Adrenal gland (tissue), 19 donors: ENCODE measurements at places on chromosomes 11 and 22. TPM values are rescaled to one million over a fixed set of nuclear protein-coding genes. Genes with fewer than 3 reads are reported as not detected.
A peak's percentile ranks its signal among the peaks of the same experiment; 100 is the strongest.

DNA sequence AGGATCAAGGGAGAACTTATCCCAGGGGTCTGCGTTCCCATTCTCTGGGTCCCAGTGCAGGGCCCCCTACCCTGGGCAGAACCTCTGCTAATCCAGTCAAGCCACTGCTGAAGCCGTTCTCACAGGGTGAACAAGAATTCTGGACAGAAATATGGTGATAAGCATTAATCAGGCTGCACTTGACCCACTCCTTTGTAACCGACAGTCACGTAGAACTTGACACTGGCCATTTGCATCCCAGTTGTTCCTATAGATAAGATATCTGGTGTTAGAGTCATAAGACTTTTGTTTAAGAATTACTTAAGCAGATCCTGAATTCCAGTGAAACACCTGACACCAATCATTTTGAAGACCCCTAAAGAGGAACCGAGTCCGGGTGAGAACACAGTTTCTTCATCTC, 107.5 kb upstream of the THY1 start:
- no peaks in the 10 kb centered on the region for H3K4me1 ChIP-seq
- no peaks in the 10 kb centered on the region for H3K36me3 ChIP-seq
- no peak overlapping the region for H3K27ac ChIP-seq
- no peaks in the 10 kb centered on the region for H3K27me3 ChIP-seq
- DNase-seq, result no peak

The C11orf21 gene
- total RNA-seq, result 0.34 TPM

DNA sequence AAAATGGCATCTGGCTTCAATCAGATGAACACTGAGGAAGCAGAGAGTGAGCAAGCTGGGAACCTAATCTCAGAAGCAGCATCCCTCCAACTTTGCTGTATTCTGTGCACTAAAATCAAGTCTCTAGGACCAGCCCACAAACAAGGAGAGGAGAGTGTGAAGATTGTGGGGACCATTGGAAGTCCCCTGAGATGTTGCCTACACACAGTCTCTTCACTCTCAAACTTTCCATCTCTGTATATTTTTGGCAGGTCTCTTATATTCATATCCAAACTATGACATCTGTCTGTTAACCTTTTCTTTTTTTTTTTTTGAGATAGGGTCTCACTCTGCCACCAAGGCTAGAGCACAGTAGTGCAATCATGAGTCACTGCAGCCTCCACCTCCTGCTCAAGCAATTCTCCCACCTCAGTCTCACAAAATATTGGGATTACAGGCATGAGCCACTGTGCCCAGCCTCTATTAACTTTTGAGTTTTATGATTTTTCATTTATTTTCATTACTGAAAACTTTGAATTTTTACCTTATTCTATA, 1096.4 kb downstream of the TBC1D22A start:
- no peaks in the 10 kb centered on the region for H3K4me1 ChIP-seq
- no peaks in the 10 kb centered on the region for H3K36me3 ChIP-seq
- H3K27me3 ChIP-seq, result peaks cover 4% of the 10 kb centered on the region
- no peak overlapping the region for H3K4me3 ChIP-seq
- no peak overlapping the region for H3K27ac ChIP-seq

- no peaks in the 10 kb centered on the region for H3K27me3 ChIP-seq
- H3K27ac ChIP-seq, result peak within 1 kb of the TSS; percentile 98
- DNase-seq, result peak; percentile 92
- no peaks in the 10 kb centered on the region for H3K36me3 ChIP-seq
These were observed at the start of gene NUDT8 for GRCh38 chr11:67629386-67630227. NUDT8 (minus strand) TSS chr11:67629937; CDS start chr11:67629911, 26 bp downstream.

GRCh38 chr11:86861810-86862209, 61.5 kb downstream of the PRSS23 start:
- H3K4me3 ChIP-seq, result no peak overlapping the region
- no peak overlapping the region for H3K27ac ChIP-seq
- H3K27me3 ChIP-seq, result no peaks in the 10 kb centered on the region
- H3K36me3 ChIP-seq, result no peaks in the 10 kb centered on the region
- H3K4me1 ChIP-seq, result no peaks in the 10 kb centered on the region

GRCh38 chr22:41597635-41597953, 8.0 kb upstream of the PMM1 start:
- no peak for DNase-seq
- peaks cover 17% of the 10 kb centered on the region for H3K4me1 ChIP-seq

DNA sequence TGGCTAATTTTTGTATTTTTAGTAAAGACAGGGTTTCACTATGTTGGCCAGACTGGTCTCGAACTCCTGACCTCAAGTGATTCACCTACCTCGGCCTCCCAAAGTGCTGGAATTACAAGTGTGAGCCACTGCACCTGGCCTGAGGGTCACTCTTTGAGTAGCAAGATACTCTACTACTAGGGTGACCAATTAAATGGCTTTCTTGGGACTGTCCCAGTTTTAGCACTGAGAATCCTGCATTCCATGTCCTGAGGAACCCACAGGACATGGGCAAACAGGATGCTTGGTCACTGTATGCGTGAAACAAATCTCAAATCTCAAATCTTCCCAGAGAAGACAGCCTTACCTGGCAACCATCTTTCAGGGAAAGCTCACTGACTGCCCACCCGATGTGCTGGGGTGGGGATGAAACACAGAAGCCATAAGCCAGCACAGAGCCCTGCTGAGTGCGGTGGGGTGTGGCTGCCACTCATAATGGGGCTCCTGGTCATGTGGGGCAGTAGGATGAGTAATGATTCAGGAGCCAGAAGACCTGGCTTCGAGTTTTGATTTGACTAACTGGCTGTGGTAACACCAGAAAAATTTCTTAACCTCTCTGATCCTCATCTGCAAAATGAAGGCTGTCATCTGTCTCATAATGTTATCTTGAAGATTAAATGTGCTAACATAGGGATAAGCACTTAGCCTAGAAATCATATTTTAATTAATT, 11.5 kb downstream of the CLMP start:
- no peaks in the 10 kb centered on the region for H3K36me3 ChIP-seq
- H3K4me3 ChIP-seq, result no peak overlapping the region
- no peaks in the 10 kb centered on the region for H3K27me3 ChIP-seq
- no peak for DNase-seq

GRCh38 chr11:69663326-69663725, 11.8 kb downstream of the LTO1 start:
- H3K4me3 ChIP-seq, result no peak overlapping the region
- H3K4me1 ChIP-seq, result no peaks in the 10 kb centered on the region
- no peaks in the 10 kb centered on the region for H3K27me3 ChIP-seq
- H3K36me3 ChIP-seq, result peaks cover 23% of the 10 kb centered on the region
- no peak for DNase-seq

- H3K27ac ChIP-seq, result peak overlapping the region; percentile 9
- no peaks in the 10 kb centered on the region for H3K36me3 ChIP-seq
- H3K4me3 ChIP-seq, result no peak overlapping the region
- H3K4me1 ChIP-seq, result peaks cover 18% of the 10 kb centered on the region
- DNase-seq, result no peak
These were observed 22.5 kb upstream of the OAF start for GRCh38 chr11:120188371-120188770.

- H3K36me3 ChIP-seq, result peaks cover 89% of the 10 kb centered on the region
- no peak overlapping the region for H3K4me3 ChIP-seq
- H3K27ac ChIP-seq, result no peak overlapping the region
These were observed 56.4 kb downstream of the ARFGAP3 start for GRCh38 chr22:42800451-42801251.

- H3K4me3 ChIP-seq, result no peak overlapping the region
- DNase-seq, result no peak
- H3K4me1 ChIP-seq, result no peaks in the 10 kb centered on the region
- H3K27me3 ChIP-seq, result no peaks in the 10 kb centered on the region
- no peak overlapping the region for H3K27ac ChIP-seq
These were observed 14.8 kb upstream of the PRSS23 start for GRCh38 chr11:86785576-86785975.

The ZDHHC13 gene
- total RNA-seq, result 6.5 TPM

- H3K4me3 ChIP-seq, result no peak overlapping the region
- H3K27me3 ChIP-seq, result peaks cover 38% of the 10 kb centered on the region
- H3K4me1 ChIP-seq, result peaks cover 4% of the 10 kb centered on the region
- DNase-seq, result no peak
- no peaks in the 10 kb centered on the region for H3K36me3 ChIP-seq
- H3K27ac ChIP-seq, result no peak overlapping the region
These were observed 2.2 kb upstream of the SYT13 start for GRCh38 chr11:45288339-45288738.

DNA sequence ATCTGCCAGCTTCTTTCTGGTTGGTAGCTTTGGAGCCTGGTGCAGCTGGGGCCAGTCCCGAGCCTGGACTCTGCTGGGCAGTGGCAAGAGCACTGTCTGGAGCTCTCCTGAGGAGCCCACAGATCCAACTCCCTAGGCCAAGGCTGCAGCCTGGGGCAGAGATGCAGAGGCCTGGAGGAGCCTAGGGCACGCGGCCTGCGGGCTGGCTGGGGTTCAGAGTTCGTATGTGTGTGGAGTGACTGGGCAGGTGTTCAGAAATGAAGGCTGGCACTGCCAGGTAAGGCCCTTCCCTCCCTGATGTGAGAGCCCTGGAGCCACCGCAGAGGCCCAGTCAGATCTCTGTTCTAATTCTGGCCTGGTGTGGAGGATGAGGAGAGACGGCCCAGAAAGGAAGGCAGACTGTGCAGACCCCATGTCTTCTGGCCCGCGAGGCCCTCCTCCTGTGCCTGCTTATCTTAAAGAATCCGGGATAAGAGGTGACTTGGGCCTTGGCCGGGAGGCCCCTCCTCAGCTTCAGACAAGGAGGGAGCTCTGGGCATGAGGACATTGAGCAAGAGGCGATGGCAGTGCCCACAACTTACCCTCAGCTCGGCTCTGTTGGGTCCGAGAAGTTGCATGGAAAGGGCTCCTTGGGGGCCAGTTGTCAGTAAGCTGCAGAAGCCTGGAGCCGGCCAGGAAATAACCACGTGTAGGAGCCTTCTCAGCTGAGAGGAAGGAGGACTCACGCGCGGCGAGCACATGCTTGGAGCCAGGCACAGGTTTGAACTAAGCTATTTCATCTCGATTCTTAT, 62.2 kb upstream of the B3GAT1 start:
- no peaks in the 10 kb centered on the region for H3K4me1 ChIP-seq
- no peak for DNase-seq
- H3K27me3 ChIP-seq, result no peaks in the 10 kb centered on the region
- no peak overlapping the region for H3K4me3 ChIP-seq
- no peaks in the 10 kb centered on the region for H3K36me3 ChIP-seq
- H3K27ac ChIP-seq, result no peak overlapping the region

The OSM gene
- 8.1 TPM for total RNA-seq

The OR8G1 gene
- total RNA-seq, result not detected

The PHRF1 gene
- total RNA-seq, result 33.9 TPM

DNA sequence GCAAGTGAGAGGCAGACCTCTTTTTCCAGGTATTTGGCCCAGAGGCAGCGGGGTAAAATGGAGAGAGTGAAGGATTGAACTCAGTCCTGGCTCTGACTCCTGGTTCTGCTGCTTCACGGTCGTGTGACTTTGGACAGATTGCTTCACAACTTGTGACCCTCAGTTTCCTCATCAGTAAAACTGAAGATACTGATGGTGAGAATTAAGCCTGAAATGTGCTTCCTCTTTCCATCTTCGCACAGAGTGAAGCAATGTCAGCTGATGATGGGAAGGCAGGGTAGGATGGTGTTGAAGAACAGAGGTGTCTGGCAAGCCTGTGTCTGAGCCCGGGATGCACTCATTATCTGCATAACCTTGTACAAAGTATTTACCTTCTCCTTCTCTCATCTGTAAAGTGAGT, 59.0 kb downstream of the UBASH3B start:
- no peak overlapping the region for H3K4me3 ChIP-seq
- DNase-seq, result peak; percentile 28
- no peak overlapping the region for H3K27ac ChIP-seq
- no peaks in the 10 kb centered on the region for H3K27me3 ChIP-seq
- H3K36me3 ChIP-seq, result no peaks in the 10 kb centered on the region

DNA sequence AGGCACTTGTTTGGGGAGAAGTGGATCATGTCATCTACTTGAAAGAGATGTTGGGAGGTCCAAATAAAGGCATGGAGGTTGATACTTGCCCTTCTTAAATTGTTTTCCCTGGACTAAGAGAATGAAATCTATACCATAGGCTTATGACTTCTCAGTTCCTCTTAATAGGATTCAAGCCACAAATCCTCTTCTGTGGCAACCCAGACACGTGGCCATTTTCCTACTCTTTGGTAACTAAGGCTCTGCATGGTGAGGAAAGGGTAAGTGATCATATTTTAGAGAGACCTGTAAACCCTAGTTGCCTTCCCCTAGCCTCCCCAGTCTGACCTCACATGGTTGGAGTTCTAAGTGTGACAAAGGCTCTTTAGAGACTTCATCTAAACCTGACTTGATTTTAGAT, 72.9 kb upstream of the CD44 start:
- H3K27me3 ChIP-seq, result no peaks in the 10 kb centered on the region
- H3K4me3 ChIP-seq, result no peak overlapping the region
- DNase-seq, result no peak

GRCh38 chr11:119361941-119362725, 15.6 kb upstream of the MFRP start:
- H3K27ac ChIP-seq, result peak overlapping the region; percentile 85
- no peak for DNase-seq
- no peak overlapping the region for H3K4me3 ChIP-seq
- no peaks in the 10 kb centered on the region for H3K27me3 ChIP-seq

The NUP98 gene
- total RNA-seq, result 53.2 TPM

DNA sequence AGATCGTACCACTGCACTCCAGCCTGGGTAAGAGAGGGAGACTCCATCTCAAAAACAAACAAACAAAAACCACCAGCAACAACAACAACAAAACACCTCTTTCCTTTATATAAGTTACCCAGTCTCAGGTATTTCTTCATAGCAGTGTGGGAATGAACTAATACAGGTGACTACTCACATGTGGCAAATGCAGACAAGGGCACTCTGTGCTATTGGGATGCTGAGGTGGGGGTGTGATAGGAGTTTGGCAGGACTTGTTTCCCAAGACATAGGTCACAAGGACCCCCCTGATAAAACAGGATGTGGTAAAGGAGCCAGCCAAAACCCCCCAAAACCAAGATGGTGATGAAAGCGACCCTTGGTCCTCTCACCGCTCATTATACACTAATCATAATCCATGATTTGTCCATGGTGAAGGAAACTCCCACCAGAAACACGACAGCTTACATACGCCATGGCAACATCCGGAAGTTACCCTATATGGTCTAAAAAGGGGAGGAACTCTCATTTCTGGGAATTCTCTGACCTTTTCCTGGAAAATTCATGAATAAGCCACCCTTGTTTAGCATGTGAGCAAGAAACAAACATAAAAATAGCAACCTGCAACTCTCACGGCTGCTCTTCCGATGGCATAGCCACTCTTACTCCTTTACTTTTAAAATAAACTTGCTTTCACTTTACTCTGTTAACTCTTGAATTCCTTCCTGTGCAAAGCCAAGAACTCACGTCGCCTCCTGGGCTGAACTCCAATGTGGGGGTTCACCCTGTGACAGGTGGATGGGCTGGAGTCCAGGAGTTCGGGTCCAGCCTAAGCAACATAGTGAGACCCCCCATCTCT, 18.8 kb upstream of the INCENP start:
- peak overlapping the region; percentile 93 for H3K27ac ChIP-seq
- H3K4me1 ChIP-seq, result peaks cover 11% of the 10 kb centered on the region
- H3K4me3 ChIP-seq, result no peak overlapping the region
- H3K27me3 ChIP-seq, result no peaks in the 10 kb centered on the region
- H3K36me3 ChIP-seq, result no peaks in the 10 kb centered on the region
- DNase-seq, result peak; percentile 61

DNA sequence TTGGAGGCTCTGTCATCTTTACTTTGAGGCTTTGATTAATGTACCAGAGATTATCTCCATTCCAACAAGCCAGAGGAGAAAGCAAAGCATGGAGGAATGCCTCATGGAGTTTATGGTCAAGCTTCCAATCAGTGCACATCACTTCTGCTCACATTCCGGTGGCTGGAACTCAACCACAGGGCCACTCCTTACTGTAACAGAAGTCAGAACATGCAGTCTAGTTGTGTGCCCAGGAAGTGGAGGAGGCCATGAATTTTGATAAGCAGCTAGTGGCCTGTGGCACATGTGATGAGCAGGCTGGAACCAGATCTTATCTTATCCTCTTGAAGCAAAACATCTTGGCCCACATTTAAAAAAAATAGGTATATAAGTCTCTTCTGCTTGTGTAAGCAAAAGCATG, 258.9 kb upstream of the ARHGAP20 start:
- H3K4me3 ChIP-seq, result no peak overlapping the region
- no peak overlapping the region for H3K27ac ChIP-seq
- no peaks in the 10 kb centered on the region for H3K4me1 ChIP-seq

The RFPL2 gene
- not detected for total RNA-seq
